ENCODE measurements at places on chromosomes 2 and 18.

DNA sequence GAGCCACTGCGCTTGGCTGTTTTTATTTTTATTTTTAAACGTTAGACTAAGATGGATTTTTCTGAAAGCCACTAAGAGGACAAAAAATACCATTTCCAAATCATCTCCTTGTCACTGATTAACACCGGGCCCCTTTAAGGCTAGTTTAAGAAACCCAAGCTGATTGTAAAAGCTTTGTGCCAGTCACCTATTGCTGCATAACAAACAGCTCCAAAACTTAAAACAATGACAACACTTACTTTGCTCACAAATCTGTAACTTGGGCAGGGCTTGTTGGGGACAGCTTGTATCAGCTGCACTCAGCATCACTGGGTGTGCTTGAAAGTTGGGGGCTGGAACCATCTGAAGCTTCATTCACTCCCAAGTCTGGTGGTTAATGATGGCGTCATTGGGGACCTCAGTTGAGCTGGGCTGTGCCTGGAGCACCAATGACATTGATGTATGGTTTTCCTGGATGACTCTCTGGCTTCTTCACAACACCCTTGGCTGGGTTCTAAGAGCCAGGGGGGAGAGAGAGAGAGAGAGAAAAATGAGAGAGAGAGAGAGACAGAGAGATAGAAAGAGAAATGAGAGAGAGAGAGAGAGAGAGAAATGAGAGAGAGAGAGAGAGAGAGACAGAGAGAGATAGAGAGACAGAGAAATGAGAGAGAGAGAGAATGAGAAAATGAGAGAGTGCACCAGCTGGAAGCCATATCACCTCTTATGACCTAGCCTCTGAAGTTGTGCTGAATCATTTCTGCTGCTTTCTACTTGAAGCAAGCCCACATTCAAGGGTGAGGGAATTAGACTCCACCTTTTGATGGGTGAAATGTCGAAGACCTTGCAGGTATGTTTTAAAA is 26.0 kb upstream of the ATG16L1 start:
- DNase-seq: no peak

- no peak for DNase-seq
These were observed 38.5 kb downstream of the KCTD18 start for GRCh38 chr2:200471324-200471848.

- DNase-seq: peak; percentile 23
These were observed 72.6 kb downstream of the TXNL1 start for GRCh38 chr18:56565551-56566345.

DNA sequence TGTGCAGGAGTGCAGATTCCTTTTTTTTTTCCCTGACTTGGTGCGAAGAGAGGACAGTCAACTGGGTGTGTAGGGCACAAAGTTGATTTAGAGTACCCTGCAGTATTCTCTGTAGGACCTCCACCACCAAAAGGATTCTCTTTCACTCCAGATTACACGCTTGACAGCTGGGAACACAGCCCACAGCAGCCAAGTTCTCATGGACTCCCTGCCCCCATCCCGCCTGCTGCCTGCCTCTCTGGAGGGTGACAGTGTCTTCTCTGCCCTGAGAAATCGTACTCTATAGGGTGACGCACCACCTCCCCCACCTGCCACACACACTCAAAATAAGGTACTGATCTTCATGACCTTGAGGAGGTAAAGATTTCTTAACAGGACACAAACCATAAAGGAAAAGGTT is 26.6 kb upstream of the IHH start:
- DNase-seq: no peak

GRCh38 chr2:179946810-179947615 is 60.1 kb downstream of the CWC22 start:
- no peak for DNase-seq

- no peak for DNase-seq
These were observed 579 bp upstream of the EMX1 start for GRCh38 chr2:72916743-72917137.

All from astrocyte of the cerebellum (primary cell).